ENCODE measurements at places on chromosomes 16 and 17.
A peak's percentile ranks its signal among the peaks of the same experiment; 100 is the strongest.

GRCh38 chr17:49962599-49963308 is 6.2 kb upstream of the DLX4 start:
- DNase-seq, result no peak

DNA sequence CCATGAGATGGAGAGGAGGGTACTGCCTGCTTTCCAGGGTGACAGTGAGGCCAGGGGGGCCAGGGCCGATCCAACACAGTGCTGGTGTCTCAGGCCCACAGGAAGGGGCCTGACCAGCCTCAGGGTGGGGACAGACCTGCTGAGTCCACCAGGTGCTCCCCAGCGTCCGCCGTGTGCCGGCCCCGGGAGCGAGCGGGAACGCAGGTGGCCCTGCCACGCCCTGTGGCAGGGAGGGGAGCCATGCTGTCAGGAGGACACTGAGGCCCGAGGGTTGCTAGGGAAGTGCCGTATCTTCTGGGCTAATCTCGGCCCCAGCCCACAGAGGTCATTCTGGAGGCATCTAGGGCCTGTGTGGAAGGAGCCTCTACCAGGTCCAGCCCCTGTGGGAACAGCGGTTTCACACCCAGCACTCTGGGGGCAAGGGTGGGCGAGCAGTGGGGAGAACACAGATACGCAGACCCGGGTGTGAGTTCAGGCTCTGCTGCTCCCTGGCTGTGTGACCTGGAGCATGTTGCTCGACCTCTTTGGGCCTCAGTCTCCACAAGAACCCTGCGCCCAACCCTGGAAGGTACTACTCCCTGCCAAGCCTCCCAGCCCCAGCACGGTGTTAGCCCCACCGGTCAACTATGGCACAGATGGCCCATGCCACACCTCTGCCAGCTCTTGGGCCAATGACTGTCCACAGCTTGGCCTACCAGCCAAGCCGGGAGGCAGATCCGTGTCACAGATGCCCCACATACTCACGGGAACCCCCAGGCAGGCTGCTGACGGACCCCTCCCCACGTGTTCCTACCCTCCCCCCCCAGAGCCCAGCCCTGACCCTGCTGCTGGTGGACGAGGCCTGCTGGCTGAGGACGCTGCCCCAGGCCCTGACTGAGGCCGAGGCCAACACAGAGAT is 43.9 kb upstream of the ZC3H18 start:
- no peak for DNase-seq

DNA sequence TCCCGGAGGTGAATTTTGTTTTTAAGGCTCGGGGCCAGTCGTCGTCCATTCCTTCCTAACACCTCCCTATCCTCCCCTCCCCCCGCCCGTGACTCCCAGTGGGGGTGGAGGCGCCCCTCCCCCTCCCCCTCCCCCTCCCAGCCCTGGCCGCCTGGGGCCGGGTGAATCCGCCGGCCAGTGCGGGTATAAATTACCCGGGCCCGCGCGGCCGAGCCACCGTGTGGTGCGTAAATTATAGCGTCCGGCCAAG is 2.0 kb upstream of the GSE1 start:
- DNase-seq, result no peak

DNA sequence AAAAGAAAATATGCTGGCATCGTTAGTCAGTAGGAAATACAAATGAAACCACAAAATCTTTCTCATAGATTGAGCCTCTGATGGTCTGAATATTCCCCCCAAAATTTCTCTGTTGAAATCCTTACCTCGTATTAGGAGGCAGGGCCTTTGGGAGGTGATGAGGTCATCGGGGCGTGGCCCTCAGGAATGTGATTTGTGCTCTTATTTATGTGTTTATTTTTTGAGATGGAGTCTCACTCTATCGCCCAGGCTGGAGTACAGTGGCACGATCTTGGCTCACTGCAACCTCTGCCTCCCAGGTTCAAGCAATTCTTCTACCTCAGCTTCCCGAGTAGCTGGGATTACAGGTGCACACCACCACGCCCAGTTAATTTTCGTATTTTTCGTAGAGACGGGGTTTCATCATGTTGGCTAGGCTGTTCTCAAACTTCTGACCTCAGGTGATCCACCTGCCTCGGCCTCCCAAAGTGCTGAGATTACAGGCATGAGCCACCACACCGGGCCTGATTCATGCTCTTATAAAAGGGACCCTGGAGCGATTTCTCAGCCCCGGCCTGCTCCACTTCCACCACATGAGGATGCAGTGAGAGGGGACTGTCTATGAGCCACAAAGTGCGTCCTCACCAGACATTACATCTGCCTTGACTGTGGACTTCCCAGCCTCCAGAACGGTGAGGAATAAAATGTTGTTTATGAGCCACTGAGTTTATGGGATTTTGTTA is 53.1 kb downstream of the DNAH17 start:
- DNase-seq, result no peak

DNA sequence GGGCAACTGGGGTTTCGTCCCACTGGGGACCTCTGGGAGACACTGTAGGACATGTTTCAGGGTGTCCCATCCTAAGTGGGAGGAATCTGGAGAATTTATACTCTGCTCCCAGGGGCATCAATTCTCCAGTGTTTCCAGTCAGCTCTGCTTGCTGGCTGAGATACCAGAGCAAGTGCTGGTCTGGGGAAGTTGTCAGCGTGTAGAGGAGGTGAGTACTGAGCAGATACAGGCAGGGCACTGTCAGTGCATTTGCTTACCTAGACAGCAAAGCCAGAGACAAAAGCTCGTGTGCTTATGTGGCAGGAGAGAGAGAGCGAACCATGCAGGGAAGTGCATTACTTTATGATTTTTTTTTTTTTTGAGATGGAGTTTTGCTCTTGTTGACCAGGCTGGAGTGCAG is 20.2 kb upstream of the TOX3 start:
- no peak for DNase-seq

GRCh38 chr17:31378638-31379037 is 12.8 kb upstream of the RAB11FIP4 start:
- no peak for DNase-seq

- DNase-seq, result peak; percentile 39
Measured at GRCh38 chr17:68310152-68310551, 18.9 kb downstream of the ARSG start.

- DNase-seq, result no peak
Measured at GRCh38 chr17:44174427-44174826, 3.9 kb downstream of the ASB16 start.

DNA sequence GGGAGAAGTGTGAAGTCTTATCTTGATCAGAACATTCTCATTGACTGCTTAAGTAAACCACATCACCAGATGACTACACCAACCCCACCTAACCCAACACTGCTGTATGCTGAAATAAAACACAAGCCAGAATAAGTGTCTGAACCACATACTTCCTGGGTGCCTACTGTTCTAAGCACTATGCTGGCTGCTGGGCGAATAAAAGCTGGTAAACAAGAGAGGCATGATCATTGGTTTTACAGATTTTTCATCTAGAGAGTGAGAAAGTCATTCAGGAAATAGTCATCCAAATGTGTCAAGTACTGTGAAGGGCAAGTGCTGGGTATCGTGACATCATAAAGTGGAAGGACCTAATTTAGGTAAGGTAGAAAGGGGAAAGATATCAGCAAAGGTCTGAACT is 199.0 kb upstream of the SOX9 start:
- no peak for DNase-seq

- DNase-seq, result no peak
Measured at GRCh38 chr17:78259192-78259554, 27.7 kb downstream of the TMEM235 start.

GRCh38 chr17:67944035-67944434 is 52.2 kb downstream of the C17orf58 start:
- no peak for DNase-seq

GRCh38 chr16:3656491-3657468 is 2.3 kb downstream of the DNASE1 start:
- DNase-seq, result peak; percentile 36

DNA sequence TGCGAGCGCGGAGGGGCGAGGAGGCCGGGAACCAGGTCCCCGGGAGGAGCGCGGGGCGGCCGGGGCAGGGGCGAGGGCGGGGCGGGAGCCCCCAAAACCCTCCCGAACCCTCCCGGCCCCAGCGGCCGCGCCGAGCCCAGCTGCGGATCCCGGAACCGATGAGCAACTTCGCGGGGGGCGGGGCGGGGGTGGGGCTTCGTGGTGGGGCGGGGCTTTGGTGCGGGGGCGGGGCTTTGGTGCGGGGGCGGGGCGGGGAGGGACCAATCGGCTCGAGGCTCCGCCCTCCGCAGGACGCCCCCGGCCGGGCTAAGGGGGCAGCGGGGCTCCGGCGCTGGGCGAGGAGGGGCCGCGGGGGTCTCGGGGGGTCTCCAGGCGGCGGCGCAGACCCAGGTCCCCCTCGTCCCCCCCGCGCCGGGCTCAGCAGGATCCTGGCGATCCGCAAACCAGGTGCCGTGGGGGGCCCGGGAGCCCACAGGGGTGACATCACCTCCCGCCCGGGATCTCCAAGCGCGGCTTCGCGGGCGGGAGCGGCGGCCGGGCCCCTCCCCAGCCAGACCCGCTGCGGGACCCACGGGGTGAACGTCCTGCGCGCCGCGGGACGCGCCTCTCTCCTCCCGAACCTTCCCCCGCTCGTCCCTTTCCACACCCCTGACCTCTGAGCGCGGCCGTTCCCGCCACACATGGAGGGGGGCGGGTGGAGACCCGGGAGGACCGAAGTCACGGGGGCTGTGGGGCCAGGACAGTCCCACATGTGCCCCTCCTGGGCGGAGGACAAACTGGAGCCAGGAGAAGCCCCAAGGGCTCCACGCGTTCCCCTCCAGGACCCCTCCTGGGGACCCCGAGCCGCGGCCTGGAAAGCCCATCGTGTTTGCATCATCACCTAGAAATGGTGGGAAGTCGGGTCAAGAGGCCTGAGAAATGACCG is at the start of gene ABR:
ABR (minus strand) TSS at position 164 of the 925 bp plus-strand sequence. CDS start 254 bp downstream, outside the sequence.
- peak; percentile 61 for DNase-seq

- no peak for DNase-seq
Measured at GRCh38 chr17:76995387-76996105, 127.3 kb downstream of the MGAT5B start.

DNA sequence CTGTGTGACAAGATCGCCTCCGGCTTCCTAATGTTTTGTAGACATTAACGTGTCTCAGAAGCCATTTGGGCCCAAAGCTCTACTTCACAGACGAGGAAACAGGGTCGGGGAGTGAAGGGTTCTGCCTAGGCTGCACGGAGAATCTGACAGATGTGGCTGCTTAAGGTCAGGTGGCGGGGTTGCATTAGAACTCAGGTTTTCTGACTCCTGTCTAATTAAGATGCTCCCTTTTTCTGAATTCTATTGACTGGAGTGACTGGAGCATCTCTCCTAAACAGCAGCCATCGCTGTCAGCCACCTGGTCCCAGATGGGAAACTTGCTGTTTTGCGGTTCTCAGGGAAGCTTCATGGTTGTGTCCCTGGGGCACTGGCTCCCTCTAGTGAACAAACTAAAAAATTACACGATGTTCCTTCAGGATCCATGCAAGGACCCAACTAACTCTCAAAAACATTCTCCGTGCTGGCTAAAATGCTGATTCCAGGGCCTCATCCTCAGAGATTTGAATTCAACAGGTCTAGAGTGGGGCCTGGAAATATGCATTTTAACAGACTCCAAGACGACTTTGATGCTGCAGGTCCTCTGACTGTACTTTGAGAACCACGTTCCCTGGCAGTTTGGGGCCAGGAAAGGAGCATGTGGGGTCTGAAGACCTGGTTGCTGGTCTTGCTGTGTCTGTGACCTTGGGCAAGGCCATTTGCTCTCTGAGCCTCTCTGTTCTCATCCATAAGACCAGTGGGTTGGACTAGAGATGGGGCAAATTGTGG is 117.4 kb downstream of the IRF8 start:
- peak; percentile 25 for DNase-seq

GRCh38 chr17:81440051-81440471 is 44.8 kb downstream of the BAHCC1 start:
- DNase-seq, result no peak

DNA sequence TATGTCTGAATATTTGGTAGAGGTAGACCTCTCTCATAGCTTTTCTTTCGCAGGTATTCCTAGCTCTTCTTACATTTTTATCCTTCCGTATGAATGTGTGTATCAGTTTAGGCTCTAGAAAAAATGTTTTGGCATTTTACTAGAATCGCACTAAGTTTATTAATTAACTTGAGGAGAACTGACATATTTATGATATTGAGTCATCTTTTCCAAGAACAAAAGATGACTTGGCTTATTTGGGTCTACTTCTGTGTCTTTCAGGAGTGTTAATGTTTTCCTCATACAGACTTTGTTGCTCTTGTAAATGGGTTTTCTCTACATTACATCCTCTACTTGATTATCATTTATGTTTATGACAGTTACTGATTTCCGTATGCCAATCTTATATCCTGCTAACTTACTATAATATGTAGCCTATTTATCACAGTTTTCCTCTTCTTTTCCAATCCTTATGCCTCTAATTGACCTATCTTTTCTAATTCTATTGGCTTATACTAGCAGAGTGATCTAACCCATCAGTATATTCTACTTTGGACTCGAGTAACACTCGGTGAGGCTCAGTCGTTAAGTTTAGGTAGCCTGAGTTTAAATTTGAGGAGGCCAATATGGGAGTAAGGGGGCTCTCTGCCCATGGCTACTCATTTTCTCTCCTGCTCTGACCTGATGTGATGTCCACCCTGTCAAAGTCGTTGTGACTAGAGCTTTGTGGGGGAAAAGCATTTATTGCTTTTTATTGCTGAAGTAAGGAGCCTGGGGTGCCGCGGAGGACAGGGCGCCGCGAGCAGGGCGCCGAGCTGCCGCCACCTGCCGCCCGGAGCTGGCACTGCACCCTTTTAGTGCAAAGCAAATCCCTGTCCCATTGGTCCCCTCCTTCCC is 20.0 kb downstream of the ST6GALNAC1 start:
- DNase-seq, result peak; percentile 80

- DNase-seq, result no peak
Measured at GRCh38 chr16:78284957-78285434, 185.5 kb downstream of the WWOX start.

- DNase-seq, result no peak
Measured at GRCh38 chr16:24540602-24541210, 1.3 kb downstream of the RBBP6 start.

DNA sequence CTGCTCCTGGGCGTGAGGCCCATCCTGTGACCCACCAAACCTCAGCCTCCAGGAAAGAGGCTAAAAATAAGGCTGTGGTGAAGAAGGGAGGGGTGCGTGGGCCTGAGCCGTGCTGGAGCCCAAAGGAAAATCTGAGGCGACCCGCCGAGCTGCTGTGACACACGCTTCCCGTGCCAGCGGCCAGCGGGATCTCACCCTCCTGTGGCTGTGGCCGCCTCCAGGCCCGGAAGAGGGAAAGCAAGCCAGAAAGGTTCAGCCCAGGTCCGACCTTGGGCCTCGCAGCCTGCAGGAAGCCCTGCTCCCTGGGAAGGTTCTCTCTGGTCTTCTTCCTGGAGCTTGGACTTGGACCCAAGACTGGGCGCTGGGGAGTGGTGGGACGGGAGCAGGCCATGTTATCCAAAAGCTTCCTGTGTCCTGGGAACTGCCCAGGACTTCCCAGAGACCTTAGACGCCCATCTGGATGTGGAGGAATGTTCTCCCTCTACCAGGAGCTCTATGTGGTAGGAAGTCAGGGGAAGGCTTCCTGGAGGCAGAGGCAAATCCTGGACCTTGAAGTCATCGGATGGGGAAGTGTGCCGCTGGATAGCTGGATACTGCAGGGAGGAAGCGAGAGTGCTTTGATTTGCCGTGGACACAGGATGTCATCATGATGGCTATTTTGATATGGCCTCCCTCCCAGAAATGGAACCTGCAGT is 11.4 kb downstream of the SPNS2 start:
- no peak for DNase-seq

Data from activated naive CD4-positive, alpha-beta T cell treated with anti-CD3 and anti-CD28 coated beads, Interleukin-2, amount 50 U/mL, for 16 hours (primary cell).